ENCODE measurements at places on chromosomes 1 and 21. TPM values are rescaled to one million over a fixed set of nuclear protein-coding genes. Genes with fewer than 3 reads are reported as not detected.
A peak's percentile ranks its signal among the peaks of the same experiment; 100 is the strongest.

The PGLYRP4 gene
- total RNA-seq = not detected

The CCDC27 gene
- total RNA-seq = not detected

GRCh38 chr1:52604063-52604770, 2.0 kb downstream of the GPX7 start:
- DNase-seq = peak; percentile 16

DNA sequence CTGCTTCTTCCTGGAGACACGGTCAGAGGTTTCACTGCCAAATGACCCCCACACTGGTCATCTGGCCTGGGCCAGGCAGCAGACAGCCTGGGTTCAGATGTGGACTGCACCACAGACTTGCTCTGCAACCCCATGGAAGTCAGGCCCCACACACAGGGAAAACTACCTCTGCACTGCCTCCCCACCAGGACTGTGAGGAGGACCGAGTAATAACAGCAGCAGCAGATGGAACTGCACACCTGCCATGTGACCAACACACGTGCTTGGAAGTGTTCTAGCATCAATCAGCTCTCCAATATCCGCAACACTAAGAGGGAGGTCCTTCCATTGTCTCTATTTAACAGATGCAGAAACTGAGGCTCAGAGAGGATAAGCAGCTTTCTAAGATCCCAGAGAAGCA, 51.4 kb downstream of the SLC9A1 start:
- no peak for DNase-seq

DNA sequence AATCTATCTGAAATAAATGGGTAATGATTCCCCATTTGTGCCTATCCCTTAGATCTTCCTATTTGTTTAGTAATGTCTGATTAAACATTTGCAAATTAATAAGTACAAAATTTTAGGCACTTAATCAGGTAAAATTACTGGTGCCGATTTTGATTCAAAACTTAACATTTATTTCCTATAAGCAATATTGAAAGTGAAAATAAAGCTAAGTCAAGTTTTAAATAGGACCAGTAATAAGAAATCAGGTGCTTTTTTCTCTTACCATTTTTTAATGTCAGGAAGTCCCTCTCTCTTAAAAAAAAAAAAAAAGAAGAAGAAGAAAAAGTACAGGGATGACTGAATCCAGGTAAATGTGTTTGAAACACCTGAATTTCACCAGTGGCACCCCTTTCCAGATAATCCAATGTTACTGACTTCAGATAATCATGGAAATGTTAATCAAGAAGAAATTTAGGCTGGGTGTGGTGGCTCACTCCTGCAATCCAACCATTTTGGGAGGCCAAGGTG, 836 bp upstream of the GBP4 start:
- no peak for DNase-seq

DNA sequence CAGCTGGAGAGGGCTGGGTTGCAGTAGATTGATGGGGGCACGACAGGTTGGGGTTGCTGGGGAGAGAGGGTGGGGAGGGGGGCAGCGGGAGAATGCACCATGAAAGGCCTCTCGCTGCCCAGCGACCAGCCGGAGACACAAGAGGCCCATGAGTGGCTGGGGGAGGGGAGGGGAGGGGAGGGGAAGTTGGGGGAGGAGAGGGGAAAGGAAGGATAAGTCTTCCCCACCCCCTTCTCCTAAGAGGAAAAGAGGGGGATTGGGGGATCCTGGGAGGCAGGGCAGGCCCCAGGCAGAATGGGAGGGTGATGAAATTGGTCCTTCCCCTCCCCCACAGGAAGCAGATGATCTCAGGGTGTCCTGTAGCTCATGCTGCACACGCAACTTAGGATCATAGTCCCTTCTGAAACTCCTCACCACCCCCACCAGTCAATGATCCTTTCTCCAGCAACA, 45.7 kb downstream of the PAX7 start:
- DNase-seq = no peak

GRCh38 chr1:33256221-33256470, 146 bp upstream of the ZNF362 start:
- no peak for DNase-seq

- peak; percentile 67 for DNase-seq
Observed at GRCh38 chr1:69737527-69738185, 169.9 kb downstream of the LRRC7 start.

- no peak for DNase-seq
Observed at GRCh38 chr1:42876009-42876408, 29.6 kb downstream of the ZNF691 start.

DNA sequence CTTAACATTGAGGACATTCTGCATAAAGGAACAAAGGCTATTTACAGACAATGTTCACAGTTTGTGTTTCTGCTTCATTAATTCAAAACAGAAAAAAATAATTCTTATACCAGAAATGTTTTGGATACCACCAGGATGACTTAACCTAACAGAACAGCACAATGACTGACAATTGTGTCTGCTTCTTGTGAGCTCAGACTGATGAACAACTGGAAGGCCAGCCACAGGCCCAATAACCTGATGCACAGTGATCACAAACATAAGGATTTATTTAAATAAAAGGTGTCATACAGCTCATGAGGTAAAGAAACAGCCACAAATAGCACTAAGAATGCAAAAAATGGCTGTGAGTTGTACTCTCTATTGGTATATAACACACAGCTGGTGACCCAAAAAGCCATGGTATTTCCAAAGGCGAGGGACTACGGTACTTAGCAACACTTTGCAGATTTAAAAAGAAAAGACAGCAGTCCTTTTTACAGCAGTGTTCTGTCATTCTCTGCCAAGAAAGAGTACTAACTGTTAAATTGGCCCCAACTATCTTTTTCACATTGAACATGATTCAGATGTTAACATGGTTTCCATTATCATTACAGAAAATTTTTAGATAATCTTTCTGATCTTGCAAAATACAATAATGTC, 32.1 kb upstream of the DDAH1 start:
- peak; percentile 39 for DNase-seq

The IL24 gene
- total RNA-seq = under 0.01 TPM

DNA sequence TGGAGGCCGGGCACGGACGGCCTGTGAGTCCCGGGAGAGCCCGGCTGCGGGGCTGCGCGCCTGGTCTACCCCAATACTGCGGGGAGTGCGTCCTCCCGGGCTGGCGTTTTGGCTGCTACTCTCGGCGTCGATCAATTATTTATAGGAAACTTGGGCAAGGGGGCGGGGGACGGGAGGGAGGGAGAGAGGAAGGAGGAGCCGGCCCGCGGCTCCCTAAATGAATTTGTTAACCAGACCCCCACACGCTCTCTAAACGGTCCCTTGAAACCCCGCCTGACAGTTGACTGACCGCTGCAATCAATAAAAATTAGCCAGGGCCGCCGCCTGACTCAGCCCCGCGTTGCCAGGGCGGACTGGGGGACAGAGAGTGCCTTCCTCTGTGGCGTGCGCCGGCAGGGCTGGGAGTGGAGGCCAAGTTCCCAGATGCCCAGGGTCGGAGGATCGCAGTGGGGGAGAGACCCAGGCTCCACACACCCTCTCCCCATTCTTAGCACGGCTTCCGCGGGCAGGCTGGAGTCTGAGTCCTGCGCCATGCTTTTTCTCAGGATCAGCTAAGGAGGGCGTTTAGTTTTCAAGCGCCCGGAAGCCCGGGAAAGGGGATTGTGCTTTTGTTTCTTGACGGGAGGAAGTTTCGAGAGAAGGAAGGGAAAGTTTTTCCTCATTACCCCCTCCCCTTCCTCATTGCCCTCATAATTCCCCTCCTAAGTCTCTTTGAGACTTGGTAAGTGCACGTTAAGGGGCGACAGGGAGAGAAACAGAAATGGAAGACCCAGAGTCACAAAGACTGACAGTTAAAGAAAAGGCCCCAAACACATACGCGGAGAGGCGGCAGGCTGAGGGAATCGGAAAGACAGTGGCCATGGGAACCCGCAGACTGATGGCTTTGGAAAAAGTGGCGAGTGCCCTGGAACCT, 6.2 kb downstream of the PAX7 start:
- DNase-seq = no peak

- no peak for DNase-seq
Observed at GRCh38 chr1:205491794-205492193, 12.7 kb upstream of the CDK18 start.

The ISG20L2 gene
- 17.0 TPM for total RNA-seq

GRCh38 chr21:31253684-31254083, 90.4 kb downstream of the TIAM1 start:
- no peak for DNase-seq

The FCRL5 gene
- not detected for total RNA-seq

GRCh38 chr1:204359474-204360255, at the start of gene PLEKHA6:
PLEKHA6 (minus strand) TSS chr1:204359929; CDS start chr1:204273727, 86,202 bp downstream.
- DNase-seq = peak; percentile 66

DNA sequence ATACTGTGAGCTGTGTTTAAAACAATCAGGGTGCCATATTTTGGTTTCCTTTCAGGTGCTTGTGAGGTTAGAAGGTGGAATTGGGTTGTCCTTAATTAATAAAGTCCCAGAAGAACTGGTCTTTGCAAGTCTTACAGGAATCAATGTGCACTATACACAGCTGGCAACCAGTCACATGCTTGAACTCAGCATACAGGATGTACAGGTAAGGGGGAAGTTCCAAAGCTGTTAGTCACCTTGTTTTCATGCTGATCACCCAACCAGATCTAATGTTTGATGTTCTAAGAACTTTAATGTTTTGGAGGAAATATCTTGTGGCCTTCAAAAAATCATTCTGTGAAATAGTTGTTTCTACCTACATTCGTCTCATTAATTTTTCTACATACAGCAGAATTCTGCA, 156.3 kb downstream of the VPS13D start:
- DNase-seq = no peak

- no peak for DNase-seq
Observed at GRCh38 chr1:189022015-189022414, 1455.6 kb downstream of the BRINP3 start.

GRCh38 chr1:11559591-11559970, 80.6 kb downstream of the DISP3 start:
- no peak for DNase-seq

The KCND3 gene
- total RNA-seq = under 0.01 TPM

- no peak for DNase-seq
Observed at GRCh38 chr1:9105336-9105867, 23.5 kb downstream of the GPR157 start.

DNA sequence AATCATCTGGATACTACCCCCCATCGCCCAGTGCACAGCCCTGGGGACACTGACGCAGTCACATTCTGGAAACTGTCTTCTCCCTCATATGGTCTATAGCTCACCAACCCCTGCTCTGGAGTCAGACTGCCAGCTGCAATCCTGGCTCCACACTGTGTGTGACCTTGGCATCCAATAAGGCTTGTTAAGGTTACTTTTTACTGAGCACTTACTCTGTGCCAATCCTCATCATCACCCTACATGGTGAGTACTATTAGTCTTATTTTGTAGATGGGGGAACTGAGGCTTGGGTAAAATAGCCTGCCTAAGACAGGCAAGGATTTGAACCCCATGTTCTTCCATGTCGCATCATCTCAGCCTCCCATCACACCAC, 34.9 kb downstream of the AHDC1 start:
- no peak for DNase-seq

GRCh38 chr1:27821761-27822315, 8.7 kb upstream of the PPP1R8 start:
- peak; percentile 14 for DNase-seq

The CCDC17 gene
- 0.56 TPM for total RNA-seq

Measured in IMR-90 (cell line).